IMR-90 (cell line): ENCODE measurements at places on chromosomes 13 and 19. TPM values are rescaled to one million over a fixed set of nuclear protein-coding genes. Genes with fewer than 3 reads are reported as not detected.

ZNF222 gene
- total RNA-seq, result 7.0 and 8.6 TPM in 2 replicates

PSG6 gene
- 0.18 TPM in 1 of 2 replicates, not detected in the other for total RNA-seq

ZNF729 gene
- total RNA-seq, result not detected in 2 replicates

SLC10A2 gene
- not detected in 2 replicates for total RNA-seq

ZNF541 gene
- total RNA-seq, result not detected in 2 replicates

- H3K4me1 ChIP-seq, result no peaks in the 10 kb centered on the region
- DNase-seq, result no peak
- no peak overlapping the region for H3K27ac ChIP-seq
Observed at GRCh38 chr19:37197768-37198167, 12.6 kb downstream of the ZNF585B start.

- no peak overlapping the region for H3K27ac ChIP-seq
- H3K27me3 ChIP-seq, result no peaks in the 10 kb centered on the region
- no peaks in the 10 kb centered on the region for H3K36me3 ChIP-seq
- no peak overlapping the region for H3K4me3 ChIP-seq
Observed at GRCh38 chr13:34401696-34402095, 540.4 kb upstream of the NBEA start.

DNA sequence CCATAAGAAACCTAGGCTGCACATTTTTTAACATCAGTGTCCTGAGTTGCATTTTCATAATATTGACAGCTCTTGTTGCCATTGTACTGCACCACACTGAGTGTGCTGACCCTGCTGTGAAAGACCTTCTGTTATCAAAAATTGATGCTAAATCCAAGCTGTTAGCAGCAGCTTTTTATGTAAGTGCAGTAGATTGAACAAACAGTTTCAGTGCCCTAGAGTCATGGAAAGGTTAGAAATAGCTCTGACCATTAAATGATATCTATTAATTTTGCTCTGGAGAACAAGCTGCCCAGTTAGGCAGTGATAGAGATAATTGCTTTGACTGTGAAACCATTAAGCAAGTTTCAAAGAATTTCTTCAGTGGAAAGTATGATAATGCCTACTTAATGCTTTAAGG, 1289.2 kb upstream of the PCDH20 start:
- no peaks in the 10 kb centered on the region for H3K36me3 ChIP-seq

DNA sequence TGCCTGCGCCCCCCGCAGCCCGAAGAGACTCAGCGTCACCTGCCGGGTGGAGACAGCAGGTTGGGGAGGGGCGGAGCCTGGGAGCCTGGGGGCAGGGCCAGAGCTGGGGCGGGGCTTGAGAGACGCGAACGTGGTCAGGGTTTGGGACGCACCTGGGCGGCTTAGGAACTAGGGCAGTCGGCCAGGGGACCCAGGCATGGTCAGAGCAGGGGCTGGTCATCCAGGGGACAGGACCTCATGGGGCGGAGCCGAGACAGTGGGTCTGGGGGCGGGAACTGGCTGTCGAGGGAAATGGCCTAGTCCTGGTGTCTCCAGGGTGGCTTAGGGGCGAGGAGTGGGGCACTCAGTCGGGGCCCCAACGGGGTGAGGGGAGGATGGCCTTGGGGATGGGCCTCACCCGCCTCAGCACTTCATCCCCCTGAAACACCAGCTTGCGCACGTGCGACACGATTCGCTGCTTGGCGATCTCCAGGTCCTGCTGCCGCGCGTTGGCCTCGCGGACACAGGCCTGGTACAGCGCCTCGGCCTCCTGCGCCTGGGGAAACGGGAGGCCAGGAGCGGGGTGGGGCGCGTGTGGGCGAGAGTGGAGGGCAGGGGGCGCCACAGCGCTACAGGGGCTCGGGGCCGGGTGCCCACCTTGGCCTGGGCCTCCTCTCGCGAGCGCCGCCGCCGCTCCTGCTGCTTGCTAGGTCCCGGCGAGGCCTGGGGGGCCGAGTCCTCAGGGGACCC, 5.8 kb downstream of the GMIP start:
- 0 out of 2 replicates have a peak, but pooled peaks cover 2% of the 10 kb centered on the region for H3K4me1 ChIP-seq
- no peak overlapping the region for H3K27ac ChIP-seq
- H3K36me3 ChIP-seq, result peaks cover 41% of the 10 kb centered on the region
- H3K27me3 ChIP-seq, result no peaks in the 10 kb centered on the region
- H3K4me3 ChIP-seq, result no peak overlapping the region
- DNase-seq, result no peak

DNA sequence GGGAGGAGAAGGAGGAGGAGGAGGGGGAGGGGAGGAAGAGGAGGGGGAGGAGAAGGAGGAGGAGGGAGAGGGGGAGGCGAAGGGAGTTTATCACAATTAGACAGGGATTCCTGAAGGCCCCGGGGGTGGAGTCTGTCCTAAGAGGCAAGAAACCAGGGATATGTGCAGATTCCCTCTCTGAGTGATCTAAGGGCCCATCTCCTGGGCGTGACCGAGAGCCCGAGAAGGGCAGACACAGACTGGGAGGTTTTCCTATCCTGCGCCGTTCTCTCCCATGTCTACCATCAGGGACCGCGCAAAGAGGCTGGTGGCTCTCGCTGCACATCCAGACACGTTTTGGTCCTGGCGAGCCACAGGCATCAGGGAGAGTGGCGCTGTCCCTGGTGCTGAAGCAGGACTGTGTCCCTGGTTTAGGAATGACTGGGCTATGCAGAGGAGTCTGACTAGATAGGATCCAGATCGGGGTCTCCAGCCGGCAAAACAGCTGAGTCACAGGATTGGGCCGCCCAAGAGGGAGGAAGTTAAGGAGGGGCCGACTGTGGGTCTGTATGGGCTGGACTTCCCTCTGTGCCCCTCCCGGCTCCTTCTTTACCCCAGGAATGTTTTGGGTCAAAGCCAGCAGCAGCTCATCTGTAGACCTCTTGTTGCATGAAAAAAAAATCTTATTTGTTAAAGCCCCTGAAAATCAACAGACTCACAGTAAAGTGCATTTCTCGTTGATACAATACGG, 17.9 kb upstream of the ZNF175 start:
- H3K4me3 ChIP-seq, result no peak overlapping the region
- peak; percentile 47 for DNase-seq
- H3K36me3 ChIP-seq, result no peaks in the 10 kb centered on the region
- no peak overlapping the region for H3K27ac ChIP-seq
- H3K4me1 ChIP-seq, result no peaks in the 10 kb centered on the region

- no peaks in the 10 kb centered on the region for H3K36me3 ChIP-seq
- H3K4me1 ChIP-seq, result no peaks in the 10 kb centered on the region
- no peak overlapping the region for H3K4me3 ChIP-seq
- no peaks in the 10 kb centered on the region for H3K27me3 ChIP-seq
- DNase-seq, result peak; percentile 40
- no peak overlapping the region for H3K27ac ChIP-seq
Observed at GRCh38 chr13:66689628-66690027, 540.5 kb downstream of the PCDH9 start.

- no peak overlapping the region for H3K4me3 ChIP-seq
- no peak overlapping the region for H3K27ac ChIP-seq
- H3K27me3 ChIP-seq, result no peaks in the 10 kb centered on the region; the same call in 1 of the 2 replicates
- no peak for DNase-seq
Observed at GRCh38 chr19:43708716-43709115, 7.2 kb upstream of the IRGC start.

DNA sequence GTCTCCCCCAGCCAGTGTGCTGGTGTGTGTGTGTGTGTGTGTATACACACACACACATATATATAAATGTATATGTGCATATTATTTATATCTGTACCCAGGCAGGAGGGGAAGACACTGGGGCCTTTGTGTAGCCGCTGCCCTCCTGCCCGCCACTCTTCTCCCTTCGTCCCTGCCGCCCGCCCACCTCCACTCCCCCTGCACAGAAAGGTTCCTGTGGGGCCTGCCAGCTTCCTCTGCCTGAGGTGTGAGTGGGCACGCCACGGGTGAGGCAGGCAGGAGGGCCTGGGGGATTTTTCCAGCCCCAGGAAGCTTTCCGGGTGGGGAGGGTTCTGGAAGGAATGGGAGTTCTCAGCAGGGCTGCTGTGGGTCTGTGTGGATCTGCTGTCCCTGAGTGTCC, 6.9 kb downstream of the IRF2BP1 start:
- peaks cover 3% of the 10 kb centered on the region; the same call in 1 of the 2 replicates for H3K36me3 ChIP-seq
- no peak for DNase-seq
- peaks cover 13% of the 10 kb centered on the region; the same call in 1 of the 2 replicates for H3K27me3 ChIP-seq
- H3K4me1 ChIP-seq, result peaks cover 6% of the 10 kb centered on the region; the same call in 1 of the 2 replicates

GRCh38 chr13:34777914-34778303, 164.2 kb upstream of the NBEA start:
- DNase-seq, result no peak
- no peak overlapping the region for H3K4me3 ChIP-seq
- no peaks in the 10 kb centered on the region for H3K27me3 ChIP-seq

DNA sequence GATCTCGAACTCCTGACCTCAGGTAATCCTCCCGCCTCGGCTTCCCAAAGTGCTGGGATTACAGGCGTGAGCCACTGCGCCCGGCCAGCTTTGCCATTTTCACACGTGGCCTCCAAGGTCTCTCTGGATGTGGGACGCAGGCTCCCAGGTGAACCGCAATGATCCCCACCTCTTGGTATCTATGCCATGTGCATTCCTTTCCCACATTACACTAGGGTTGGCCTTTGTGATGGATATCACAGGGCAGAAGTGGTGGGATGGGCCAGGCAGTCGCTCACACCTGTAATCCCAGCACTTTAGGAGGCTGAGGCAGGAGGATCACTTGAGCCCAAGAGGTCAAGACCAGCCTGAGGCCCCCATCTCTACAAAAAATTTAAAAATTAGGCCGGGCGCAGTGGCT, 22.4 kb downstream of the FGF21 start:
- no peak overlapping the region for H3K4me3 ChIP-seq
- DNase-seq, result no peak
- no peaks in the 10 kb centered on the region for H3K36me3 ChIP-seq

- no peak for DNase-seq
- H3K36me3 ChIP-seq, result no peaks in the 10 kb centered on the region
- H3K27me3 ChIP-seq, result no peaks in the 10 kb centered on the region
- H3K27ac ChIP-seq, result no peak overlapping the region
- no peak overlapping the region for H3K4me3 ChIP-seq
Observed at GRCh38 chr13:64413529-64413928, 2816.6 kb downstream of the PCDH9 start.

- H3K27ac ChIP-seq, result no peak overlapping the region
- DNase-seq, result peak; percentile 48
- H3K27me3 ChIP-seq, result no peaks in the 10 kb centered on the region
- H3K36me3 ChIP-seq, result no peaks in the 10 kb centered on the region
Observed at GRCh38 chr13:107069108-107069776, 501.3 kb upstream of the ARGLU1 start.

GRCh38 chr19:11814700-11815035, 595 bp downstream of the ZNF440 start:
- no peaks in the 10 kb centered on the region for H3K4me1 ChIP-seq
- H3K36me3 ChIP-seq, result peaks cover 4% of the 10 kb centered on the region; the same call in 1 of the 2 replicates
- peak overlapping the region; percentile 86 for H3K4me3 ChIP-seq

DNA sequence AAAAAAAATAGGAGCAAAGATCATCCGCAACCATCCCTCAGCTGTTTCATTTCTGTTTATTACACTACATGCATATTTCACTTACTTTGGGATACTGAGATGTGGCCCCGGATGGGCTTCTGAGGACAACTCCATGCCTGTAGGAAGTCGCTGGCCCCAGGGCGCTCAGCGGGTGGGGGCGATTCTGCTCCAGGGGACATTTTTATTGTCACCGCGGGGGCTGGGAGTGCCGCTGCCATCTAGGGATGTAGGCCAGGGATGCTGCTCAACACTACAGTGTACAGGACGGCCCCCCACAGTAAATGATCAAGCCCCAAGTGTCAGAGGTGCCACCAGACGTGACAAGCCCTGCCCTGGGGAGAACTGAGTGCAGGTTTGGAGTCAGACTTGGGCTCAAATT, 6.4 kb upstream of the BST2 start:
- H3K27ac ChIP-seq, result no peak overlapping the region
- H3K27me3 ChIP-seq, result 0 out of 2 replicates have a peak, but pooled peaks cover 1% of the 10 kb centered on the region
- DNase-seq, result no peak
- no peak overlapping the region for H3K4me3 ChIP-seq

DNA sequence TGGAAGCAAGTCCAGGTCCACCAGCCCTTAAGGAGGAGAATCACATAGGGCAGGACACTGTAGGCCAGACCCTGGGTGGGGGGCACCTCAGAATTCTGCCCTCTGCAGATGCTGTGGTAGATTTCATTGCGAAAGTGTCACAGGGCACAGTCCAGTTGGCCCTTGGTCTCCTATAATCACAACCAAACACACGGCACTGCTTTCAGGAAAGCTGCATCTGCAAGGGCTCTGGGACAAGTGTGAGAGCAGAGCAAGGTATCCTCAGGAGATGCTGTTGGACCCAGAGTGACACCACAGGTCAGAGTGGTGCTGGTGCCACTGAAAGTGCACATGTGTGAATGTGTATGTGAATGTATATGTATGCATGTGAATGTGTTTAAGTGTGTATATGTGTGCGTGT, 88.6 kb upstream of the MBNL2 start:
- no peak overlapping the region for H3K4me3 ChIP-seq
- DNase-seq, result no peak
- H3K4me1 ChIP-seq, result no peaks in the 10 kb centered on the region; the same call in 1 of the 2 replicates

DNA sequence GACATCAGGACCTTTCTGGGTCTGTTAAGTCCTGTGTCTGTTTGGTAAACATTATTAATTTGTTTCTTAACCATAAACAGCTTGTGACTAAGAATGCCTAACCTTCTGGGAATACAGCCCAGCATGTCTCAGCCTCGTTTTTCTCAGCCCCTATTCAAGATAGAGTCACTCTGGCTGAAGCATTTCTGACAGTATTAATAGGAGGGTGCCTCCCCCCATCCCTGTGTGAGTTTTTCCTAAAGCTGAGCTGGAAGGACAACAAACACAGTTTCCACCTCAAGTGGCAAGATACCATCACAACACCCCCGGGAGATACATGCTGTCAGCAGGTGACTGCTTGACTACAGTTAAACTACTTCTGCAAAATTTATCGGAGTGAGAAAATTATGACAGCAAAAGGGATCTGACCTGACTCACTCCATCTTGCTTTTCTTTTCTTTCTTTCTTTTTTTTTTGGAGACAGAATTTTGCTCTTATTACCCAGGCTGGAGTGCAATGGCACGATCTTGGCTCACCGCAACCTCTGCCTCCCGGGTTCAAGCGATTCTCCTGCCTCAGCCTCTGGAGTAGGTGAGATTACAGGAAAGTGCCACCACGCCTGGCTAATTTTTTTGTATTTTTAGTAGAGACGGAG, 59.3 kb upstream of the ABCC4 start:
- H3K36me3 ChIP-seq, result no peaks in the 10 kb centered on the region
- DNase-seq, result peak; percentile 49
- no peak overlapping the region for H3K27ac ChIP-seq

DNA sequence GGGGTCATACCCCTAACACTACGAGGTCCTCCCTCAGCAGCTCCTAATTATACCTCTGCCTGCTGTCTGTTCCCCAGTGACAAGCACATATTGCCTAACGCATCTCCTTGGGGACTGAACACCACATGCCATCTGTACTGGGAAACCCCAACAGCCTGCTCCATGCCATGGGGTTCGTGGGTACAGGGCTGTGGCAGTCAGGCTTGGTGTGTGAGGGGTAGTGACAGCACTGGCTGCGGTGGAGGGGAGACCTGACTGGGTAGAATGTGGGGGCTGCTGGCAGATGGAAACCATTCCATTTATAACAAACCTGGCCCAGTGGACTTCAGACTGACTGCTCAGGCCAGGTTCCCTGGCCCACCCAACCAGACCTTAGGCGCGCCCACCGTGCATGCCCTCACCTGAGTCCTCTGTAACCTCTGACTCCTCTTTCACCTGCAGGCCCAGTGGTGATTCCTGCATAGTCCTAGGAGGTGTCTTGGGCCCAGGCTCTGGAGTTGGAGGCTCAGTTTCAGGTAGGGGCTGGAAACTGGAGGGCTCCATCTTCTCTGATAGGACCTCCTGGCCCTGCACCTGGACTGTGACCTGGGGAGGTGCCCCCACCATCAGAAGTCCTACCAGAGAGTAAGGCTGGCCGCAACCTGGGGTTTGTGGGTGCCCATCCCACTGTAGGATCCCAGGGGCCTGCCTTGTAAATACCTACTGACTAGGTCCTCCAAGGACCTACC, 3.0 kb downstream of the MZF1 start:
- no peak overlapping the region for H3K27ac ChIP-seq
- peaks cover 2% of the 10 kb centered on the region; the same call in 1 of the 2 replicates for H3K4me1 ChIP-seq
- no peaks in the 10 kb centered on the region for H3K27me3 ChIP-seq
- peaks cover 13% of the 10 kb centered on the region; the same call in 1 of the 2 replicates for H3K36me3 ChIP-seq
- H3K4me3 ChIP-seq, result no peak overlapping the region
